ENCODE measurements at places on chromosomes 3 and 15. TPM values are rescaled to one million over a fixed set of nuclear protein-coding genes. Genes with fewer than 3 reads are reported as not detected.

NOX5 gene
- not detected for total RNA-seq

CTXN2 gene
- not detected for total RNA-seq

CSK gene
- 21.1 TPM for total RNA-seq

HYAL2 gene
- 84.6 TPM for total RNA-seq

GXYLT2 gene
- total RNA-seq = 15.0 TPM

SLC9A9 gene
- total RNA-seq = 4.5 TPM

PRSS50 gene
- total RNA-seq = not detected

CKMT1A gene
- total RNA-seq = not detected

GRM2 gene
- total RNA-seq = under 0.01 TPM

TF gene
- total RNA-seq = not detected

KIF7 gene
- 7.6 TPM for total RNA-seq

BSN gene
- total RNA-seq = 0.17 TPM

CYP1A2 gene
- total RNA-seq = not detected

GOLGA8T gene
- not detected for total RNA-seq

POTEB3 gene
- not detected for total RNA-seq
